ENCODE measurements at places on chromosomes 7 and 10. TPM values are rescaled to one million over a fixed set of nuclear protein-coding genes. Genes with fewer than 3 reads are reported as not detected.

TMEM130 gene
- under 0.01 TPM for total RNA-seq

PRSS1 gene
- not detected for total RNA-seq

CDK6 gene
- 33.2 TPM for total RNA-seq

SH2D4B gene
- not detected for total RNA-seq

SPOCK2 gene
- 0.26 TPM for total RNA-seq

CAMK2B gene
- 0.58 TPM for total RNA-seq

BAIAP2L1 gene
- total RNA-seq = 1.3 TPM

DYNC1I1 gene
- total RNA-seq = not detected

DOCK4 gene
- 7.1 TPM for total RNA-seq

CCL24 gene
- total RNA-seq = not detected

ACTR3C gene
- total RNA-seq = 0.09 TPM

TAC1 gene
- total RNA-seq = not detected

TMEM213 gene
- total RNA-seq = not detected

CPEB3 gene
- total RNA-seq = 0.82 TPM

DGKI gene
- total RNA-seq = 1.4 TPM

PLAC9 gene
- 260 TPM for total RNA-seq

SPDYE1 gene
- total RNA-seq = not detected

PAX2 gene
- total RNA-seq = not detected

SHTN1 gene
- total RNA-seq = 1.3 TPM

RAMP3 gene
- total RNA-seq = not detected

SEMA3E gene
- under 0.01 TPM for total RNA-seq

FRMD4A gene
- 6.8 TPM for total RNA-seq

FAM25G gene
- not detected for total RNA-seq

All from pericardium fibroblast (primary cell).